Stimulated activated CD8-positive, alpha-beta memory T cell treated with anti-CD3 and anti-CD28 coated beads, Interleukin-4, amount 100 ng/mL, for 1 hour (primary cell): ENCODE measurements at places on chromosomes 6 and 20.
A peak's percentile ranks its signal among the peaks of the same experiment; 100 is the strongest.

GRCh38 chr6:145887969-145888368 lies 73.4 kb upstream of the FBXO30 start:
- no peak for DNase-seq

DNA sequence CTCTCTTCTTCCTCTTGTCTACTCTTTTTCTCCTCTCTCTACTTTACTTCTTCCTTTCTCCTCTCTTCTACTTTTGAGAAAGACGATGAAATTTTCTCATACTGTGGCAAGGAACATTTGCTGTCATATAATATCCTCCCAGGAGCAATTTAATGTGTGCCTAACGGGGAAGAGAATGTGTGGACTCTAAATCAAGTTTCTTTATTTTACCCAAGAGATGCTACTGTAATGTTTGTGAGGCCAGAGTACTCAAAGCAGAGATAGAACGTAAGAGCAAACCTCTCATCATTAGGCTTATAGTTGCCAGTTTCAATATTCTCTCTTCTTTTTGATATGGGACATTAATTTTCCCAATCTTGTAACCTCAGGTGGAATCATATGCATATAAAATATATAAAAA lies 801.4 kb downstream of the BCKDHB start:
- DNase-seq: no peak

DNA sequence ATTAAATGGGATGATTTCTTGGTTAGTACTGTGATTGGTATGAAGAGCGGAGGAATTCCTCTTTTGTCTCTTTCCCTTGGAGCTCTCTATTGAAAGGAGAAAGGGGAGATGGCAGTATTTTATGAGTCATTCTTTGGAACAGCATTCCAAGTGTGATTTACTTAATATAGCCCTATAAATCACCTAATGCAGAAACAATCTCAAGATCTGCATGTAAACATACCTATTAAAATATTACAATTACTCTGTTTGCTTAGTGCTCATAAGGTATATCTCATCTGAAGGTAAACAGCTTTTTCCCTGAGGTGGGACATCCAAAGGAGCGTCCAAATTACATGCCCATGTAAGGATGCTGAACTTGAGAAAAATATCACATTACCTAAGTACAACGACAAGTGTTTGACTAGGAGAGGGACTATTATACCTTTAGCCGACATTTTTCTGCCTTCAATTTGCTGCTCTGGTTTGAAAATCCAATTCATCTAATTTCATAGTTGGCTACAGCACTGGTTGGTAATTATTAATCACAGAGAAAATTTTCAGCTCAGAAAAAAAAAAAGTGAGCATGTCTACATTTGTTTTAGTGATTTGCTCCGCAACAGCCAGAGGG lies 229.0 kb downstream of the FOXC1 start:
- no peak for DNase-seq

- DNase-seq: no peak
Measured at GRCh38 chr20:22581437-22582385, 2.7 kb downstream of the FOXA2 start.

DNA sequence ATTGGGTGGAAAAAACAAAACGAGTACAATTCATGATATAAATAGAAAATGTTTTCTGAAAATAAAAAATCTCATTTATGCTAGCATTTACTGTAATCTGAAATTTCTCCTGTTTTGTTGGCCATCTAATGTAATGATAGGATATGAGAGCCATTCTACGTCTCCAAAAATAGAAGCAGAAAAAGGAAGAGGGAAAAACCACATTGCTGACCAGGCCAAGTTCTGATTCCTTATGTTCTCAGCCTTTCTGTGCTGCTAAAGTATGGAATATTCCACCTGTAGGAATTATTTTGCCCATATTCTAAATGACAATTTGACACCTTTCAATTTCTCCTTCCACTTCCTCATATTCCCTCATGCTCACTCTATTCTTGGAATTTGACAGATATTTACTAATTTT lies 110.2 kb downstream of the TBXT start:
- no peak for DNase-seq

DNA sequence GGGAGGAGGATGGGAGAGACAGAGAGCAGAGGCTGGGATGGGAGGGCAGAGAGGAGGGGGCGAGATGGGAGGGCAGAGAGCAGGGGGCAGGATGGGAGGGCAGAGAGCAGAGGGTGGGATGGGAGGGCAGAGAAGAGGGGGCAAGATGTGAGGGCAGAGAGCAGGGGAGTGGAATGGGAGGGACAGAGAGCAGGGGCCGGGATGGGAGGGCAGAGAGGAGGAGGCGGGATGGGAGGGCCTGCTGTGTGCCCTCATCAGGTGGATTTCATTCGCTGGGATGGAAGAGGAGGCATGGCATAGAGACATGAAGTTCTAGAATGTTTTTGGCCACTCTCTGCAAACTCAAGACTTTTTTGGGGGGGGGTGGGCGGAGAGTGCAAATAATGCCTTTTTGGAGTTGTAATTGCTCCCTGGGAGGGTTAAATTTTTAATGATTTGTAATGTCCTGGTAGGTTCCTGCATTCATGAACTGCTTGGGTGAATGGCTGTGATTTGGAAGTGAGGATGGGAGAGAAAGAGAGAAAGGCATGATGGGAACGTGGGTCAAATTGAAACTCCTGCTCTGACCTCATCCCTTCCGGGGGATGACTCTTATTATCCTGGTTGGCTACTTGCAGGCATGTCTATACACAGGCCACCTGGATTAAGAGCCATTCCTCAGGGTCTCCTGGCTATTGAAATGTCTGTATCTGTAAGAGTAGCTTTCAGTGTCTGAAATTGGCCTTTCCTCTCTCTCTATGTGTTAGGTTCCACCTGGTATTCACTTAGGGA lies 162.4 kb upstream of the AGPAT4 start:
- no peak for DNase-seq

DNA sequence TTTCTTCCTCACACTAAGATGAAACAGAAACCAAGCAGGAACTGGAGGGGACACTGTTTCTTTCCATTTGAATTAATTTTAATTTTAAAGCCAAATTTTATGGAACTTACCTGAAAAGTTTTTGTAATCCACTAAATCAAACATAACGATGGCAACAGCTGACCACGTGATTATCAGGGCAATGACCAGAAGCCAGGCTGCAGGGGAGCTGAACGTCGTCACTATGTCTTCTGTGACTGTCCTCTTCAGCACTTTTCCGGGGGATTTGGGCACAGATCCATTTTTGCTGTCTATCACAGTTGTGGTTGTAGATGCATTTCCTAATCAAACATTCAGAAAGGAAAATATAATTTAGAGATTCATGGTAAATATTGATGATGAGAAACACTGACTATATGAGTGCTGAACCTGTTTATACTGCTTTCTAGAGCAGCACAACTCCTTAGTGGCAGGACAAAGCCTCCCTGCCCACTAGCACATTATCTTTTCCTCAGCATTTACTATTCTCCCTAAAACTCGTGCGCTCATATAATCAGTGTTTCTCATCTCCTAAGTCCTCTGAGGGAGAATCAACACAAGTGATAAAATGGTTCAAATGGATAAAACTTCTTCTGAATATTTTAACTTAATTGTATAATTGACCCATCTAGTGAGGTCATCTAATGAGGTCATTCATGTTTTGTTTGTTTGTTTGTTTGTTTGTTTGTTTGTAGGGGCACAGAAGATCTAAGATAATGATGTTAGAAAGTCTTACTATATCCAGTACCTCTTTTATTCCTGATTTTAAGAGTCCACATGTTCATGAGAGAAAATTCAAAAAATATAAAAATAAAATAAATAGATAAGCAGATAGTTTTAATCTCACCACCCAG lies 65.7 kb downstream of the TRDN start:
- no peak for DNase-seq

DNA sequence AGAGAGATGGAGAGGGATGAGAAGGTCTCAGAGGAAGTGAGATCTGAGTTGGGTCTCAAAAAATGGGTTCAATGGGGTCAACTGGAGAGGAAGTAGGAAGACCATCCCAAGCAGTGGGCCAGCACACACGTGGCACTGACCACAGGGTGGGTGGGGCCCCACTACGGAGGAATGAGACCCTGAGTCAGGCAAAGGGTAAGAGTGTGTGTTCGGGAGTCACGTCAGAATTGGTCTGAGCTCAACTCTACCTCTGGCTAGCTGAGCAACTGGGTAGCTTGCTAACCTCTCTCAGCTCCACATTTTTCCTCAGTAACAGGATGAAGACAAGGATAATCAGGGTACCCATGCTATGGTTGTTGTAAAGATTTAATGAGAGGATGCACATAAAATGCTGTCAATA lies 79.0 kb downstream of the TRERF1 start:
- DNase-seq: no peak

GRCh38 chr20:57372581-57373350 lies 18.4 kb upstream of the RBM38 start:
- DNase-seq: no peak

DNA sequence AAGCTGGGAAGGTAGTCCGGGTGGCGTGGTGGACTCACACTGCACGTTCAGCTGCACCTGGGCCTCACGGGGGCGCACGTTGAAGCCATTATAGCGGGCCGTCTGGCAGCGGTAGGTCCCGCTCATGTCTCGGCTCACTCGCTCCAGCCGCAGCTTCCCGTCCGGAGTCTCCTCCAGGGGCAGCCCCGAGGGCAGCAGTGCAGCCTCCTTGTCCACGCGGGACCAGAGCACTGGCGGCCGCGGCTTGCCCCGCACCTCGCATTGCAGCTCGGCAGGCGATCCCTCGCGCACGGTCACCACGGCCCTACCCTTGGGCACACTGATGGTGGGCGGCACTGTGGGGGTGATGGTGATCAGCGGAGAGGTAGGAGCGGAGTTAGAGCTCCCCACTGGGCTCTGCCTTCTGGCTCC lies 47.6 kb downstream of the MDGA1 start:
- DNase-seq: no peak

GRCh38 chr6:108655806-108656651 lies 95.3 kb downstream of the FOXO3 start:
- no peak for DNase-seq

GRCh38 chr20:36645998-36646397 lies at the start of gene SLA2:
Gene SLA2, minus strand, starts transcription at chr20:36646196. Its CDS starts 4,861 bp downstream, at chr20:36641335.
- DNase-seq: peak; percentile 45

DNA sequence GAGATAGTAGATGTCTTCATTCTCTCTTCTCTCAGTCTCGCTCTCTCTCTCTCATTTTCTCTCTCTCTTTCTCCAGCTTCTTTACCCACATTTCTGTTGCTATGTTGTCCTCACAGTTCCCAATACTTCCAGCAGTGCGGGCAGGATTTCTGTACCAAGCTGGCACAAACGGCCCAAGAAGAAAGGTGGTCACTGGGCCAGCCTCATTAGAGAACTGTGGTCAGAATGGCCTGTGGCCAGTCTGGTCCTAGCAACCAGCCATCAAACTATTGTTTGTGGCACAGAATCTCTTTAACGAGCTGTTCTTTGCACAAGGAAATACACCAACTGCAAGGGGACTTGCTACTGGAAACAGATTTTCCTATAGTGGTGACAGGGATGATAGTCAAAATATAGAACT lies 81.3 kb downstream of the SEL1L2 start:
- no peak for DNase-seq

GRCh38 chr6:41344876-41345275 lies 9.5 kb downstream of the NCR2 start:
- DNase-seq: no peak

DNA sequence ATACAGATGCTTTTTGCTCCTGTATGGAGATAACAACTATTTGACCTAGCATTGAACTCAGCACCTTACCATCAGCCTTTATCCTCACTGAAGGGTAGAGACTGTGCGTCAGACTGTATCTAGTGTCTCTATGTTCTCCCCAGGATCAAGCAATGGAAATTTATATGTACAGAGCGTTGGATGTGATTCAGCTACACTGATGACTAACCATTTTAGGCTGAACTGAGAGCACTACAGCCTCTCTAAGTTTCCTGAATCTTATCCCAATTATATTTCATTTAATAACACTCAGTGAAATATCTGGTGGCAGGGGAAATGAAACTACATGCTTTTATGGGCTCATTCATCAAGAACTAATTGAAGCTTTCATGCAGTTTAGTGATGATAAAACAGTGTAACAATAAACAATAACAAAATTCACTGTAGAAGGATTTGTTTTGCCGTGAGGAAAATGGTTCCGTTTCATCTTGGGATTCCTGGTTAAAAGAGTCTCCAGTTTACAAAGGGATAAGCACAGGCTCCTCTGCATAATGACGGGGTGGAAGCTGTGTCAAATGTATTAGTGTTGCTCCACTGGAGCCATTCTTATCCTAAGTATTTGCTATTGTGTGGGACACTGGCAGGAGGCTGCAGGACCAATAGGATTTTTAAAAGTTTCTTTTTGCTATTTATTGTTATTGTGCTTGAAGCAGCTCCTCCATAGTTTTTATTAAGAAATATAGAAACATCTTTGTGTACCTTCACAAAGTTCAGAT lies 567.6 kb upstream of the MMS22L start:
- DNase-seq: no peak

DNA sequence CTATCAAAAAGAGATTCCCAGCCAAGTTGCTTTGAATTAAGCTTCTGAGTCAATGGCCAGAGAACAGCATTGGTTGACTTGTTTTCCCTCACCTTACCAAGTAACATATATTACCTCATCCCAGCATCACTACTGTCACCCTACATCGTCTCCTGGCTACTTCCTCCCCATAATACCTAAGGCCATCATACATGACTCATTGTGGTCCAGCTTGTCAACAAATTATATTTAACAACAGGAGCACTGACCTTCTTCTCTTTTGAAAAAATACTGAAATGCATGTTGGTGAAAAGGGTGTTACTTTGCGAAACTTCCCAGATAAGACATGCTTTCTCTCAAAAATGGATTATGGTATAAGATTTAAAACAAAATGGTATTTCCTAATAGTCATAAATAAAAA lies 106.9 kb downstream of the TBX18 start:
- DNase-seq: no peak

DNA sequence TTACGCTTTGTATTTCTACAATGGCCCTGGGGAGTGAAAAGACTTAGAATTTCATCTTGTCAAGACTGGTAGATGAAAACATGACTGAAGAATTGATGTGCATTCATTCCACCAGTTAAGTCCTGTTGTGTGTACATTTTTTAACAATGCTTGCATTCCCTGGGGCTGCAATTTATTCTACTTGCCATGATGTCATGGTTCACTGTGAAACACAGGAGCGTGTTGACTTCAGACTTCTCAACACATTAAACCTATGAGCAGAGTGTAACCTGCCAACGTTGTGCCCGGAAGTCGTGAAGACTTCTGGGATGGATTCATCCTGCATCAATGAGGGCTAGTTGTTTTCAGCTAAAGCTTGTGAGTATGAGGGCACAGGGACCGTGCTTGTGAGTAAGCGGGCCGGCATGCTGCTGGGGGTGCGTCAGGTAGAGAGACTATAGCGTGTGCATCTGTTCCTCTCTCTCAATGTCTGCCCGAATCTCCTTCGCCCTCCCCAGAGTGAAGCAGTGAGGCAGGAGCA lies 26.3 kb upstream of the RIMS4 start:
- no peak for DNase-seq

DNA sequence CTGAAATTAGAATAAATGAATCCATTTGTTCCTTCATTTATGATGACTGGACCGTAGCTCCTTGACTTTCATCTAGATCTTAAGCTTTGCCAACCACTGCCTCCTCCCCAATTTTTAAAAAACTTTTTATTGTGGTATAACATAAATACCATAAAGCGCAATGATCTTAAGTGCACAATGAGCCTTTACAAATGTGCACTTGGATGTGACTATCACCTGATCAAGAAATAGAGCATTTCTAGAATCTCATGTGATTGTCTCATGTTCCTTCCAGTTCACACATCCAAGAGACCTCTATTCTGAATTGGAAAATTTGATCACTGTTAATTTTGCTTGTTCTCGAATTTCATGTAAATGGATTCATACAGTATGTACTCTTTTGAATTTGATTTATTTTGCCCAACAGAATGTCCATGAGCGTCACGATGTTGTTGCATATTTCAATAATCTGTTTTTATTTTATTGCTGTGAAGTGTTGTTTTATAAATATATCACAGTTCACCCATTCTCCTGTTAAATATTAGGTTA lies 442.2 kb downstream of the CDKAL1 start:
- DNase-seq: no peak
